Pulmonary artery endothelial cell (primary cell): ENCODE measurements at places on chromosomes 11 and 22. TPM values are rescaled to one million over a fixed set of nuclear protein-coding genes. Genes with fewer than 3 reads are reported as not detected.

DNA sequence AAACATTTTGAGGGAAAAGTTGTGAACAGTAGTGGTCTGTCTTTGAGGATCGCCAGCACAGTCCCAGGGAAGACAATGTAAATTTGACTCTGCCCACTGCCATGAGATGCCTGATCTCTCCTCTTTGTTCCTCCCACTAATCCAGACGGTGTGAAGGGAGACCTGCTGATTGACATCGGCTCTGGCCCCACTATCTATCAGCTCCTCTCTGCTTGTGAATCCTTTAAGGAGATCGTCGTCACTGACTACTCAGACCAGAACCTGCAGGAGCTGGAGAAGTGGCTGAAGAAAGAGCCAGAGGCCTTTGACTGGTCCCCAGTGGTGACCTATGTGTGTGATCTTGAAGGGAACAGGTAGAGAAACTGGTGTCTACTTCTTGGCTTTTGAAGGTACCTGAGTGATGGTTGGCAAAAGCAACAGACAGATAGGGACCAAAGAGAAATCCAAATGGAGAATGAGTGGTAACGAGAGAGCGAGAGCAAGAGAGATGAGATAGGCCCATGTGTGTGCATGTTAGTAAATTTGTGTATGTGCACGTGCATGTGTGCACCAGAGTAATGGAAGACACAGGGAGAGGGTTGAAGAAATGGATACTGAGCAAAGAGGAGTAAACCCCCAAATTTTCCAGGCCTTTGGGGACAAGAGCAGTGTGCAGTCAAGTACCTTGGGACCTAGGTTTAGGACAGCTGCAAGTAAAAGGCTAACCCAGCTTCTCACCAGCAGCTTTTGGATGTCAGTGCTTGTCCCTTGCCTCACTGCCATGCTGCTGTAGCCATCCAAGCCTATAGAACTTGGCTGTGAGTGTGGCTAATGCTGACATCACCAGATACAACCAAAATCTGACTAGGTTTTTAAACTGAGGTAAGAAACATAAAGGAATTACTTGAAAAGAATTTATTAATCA lies 1.9 kb downstream of the NNMT start:
- DNase-seq: no peak

- DNase-seq: peak; percentile 69
Measured at GRCh38 chr22:24270556-24271385, at the start of gene SPECC1L. TSS of gene SPECC1L (plus strand) at chr22:24270831. CDS start at chr22:24302232, 31,401 bp downstream.

BTG4 gene
- not detected in 2 replicates for total RNA-seq

CRKL gene
- total RNA-seq: 45.7 and 58.2 TPM in 2 replicates

DNA sequence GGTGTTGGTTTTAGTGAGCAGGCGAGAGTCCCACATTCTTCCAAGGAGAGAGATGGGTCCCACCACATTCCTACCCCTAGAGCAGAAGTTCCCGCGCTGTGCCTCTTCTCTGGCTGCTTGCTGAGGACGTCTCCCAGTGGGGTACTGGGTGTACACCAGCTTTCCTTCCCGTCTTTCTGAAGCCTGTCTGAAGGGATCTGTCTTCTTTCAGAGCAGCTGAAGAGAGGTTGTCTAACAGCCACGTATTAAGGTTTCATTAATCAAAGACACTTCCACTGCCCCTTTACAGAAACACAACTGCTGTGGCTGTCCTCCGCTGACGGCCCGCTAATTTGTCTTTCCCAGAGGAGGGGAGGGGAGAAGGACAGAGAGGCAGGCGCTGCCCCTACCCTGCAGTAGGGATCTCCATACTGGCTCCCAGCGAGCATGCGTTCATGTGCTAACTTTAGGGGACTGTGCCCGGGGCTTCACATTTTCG lies 56.0 kb downstream of the ZBTB16 start:
- DNase-seq: no peak
